ENCODE measurements at places on chromosomes 4 and X.

- DNase-seq = no peak
Observed at GRCh38 chr4:105129286-105130040, 17.2 kb upstream of the TET2 start.

DNA sequence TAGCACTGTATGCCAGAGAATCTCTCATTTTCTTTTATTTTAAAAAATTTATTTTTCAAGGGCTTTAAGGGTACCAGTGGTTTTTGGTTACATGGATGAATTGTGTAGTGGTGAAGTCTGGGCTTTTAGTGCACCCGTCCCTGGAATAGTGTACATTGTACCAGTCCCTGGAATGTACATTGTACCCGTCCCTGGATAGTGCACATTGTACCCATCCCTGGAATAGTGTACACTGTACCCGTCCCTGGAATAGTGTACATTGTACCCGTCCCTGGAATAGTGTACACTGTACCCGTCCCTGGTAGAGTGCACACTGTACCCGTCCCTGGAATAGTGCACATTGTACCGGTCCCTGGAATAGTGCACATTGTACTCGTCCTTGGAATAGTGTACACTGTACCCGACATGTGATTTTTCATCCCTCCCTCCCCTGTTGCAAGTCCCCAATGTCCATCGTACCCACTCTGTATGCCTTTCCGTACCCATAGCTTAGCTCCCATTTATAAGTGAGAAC, 56.1 kb upstream of the HELT start:
- no peak for DNase-seq

DNA sequence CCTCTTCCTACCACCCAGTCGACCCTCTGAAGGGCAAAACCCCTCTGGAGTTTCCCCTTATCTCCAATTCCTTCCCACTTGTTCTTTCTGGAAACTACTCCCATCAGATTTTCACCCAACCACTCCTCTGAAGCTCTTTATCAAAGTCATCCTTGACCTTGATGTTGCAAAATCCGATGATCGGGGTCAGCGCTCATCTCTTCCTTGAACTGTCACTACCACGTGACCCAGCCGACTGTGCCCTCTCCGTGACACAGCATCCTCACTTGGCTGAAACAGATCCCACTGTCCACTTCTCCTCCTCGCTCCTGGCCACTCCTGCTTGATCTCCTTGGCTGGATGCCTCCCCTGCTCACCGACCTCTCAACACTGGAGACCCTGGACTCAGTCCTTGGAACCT, 1.1 kb downstream of the CFAP99 start:
- no peak for DNase-seq

DNA sequence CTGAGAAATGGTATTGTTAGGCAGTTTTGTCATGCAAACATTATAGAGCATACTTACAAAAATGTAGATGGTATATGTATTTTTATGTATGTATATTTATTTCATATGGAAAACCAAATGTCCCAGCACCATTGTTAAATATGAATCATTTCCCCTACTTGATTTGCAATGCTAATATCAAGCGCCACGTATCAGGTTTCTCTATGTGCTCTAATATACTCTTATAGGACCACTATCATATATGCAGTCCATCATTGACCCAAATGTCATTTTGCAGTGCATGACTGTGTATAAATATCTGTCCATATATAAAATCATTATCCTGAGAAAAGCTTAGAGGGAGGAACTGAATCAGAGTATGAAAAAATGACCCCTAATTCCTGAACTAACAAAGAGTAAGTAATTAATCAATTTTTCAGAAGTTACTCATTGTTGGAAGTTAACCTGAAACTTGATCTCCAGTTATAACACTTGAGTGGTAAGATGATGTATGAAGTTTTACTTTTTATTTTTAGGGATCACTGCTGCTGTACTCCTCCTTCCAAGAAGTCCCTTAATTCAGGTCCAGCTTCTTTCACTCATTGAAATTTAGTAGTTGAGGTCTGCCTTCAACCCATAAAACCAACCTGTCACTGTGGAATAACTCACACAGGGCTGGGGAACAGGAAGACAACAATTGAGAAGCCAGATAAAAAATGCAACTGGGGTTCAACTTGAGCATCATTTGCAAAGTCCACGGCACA, 134.8 kb upstream of the LDB2 start:
- DNase-seq = no peak

DNA sequence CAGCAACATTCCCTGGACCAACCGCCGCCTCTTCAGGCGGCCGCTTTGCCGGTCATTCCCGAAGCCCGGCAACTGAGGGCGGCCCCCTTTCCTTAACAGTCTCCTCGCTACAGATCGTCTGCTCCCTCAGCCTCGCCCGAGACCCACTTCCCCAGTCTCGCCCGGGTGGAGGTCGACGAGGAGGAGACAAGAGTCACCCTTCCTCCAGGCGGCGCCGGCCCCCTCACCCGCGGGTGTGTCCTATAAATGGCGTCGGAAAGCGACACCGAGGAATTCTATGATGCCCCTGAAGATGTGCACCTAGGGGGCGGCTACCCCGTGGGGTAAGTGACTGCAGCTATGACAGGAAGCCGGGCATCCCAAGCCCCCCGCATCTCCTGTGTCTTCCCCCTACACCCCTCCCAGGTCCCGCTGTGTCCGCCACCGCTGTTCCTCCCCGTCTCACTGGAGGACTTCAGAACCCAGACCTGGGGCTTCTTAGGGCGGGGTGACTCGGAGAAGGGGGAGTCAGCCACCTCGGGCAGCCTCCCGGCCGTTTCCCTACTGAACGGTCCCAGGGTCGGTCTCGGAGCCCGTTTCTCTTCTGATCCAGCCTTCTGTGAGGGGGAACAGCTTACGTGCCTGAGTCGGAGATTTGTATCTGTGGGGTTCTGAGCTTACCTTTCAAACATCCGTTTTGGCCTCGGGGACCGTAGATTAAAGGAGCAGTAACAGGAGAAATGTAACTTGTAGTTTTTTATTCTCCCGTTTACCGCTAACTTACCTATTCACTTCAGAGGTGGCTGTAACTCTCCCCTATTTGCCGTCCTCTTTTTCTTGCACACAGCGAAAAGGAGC, 570 bp downstream of the WDR44 start:
- peak; percentile 53 for DNase-seq

- DNase-seq = no peak
Observed at GRCh38 chr4:1973218-1973617, 35.6 kb downstream of the NELFA start.

GRCh38 chr4:13917015-13917414, 289.5 kb upstream of the BOD1L1 start:
- no peak for DNase-seq

GRCh38 chrX:132877954-132878536, 80.4 kb downstream of the HS6ST2 start:
- DNase-seq = no peak

DNA sequence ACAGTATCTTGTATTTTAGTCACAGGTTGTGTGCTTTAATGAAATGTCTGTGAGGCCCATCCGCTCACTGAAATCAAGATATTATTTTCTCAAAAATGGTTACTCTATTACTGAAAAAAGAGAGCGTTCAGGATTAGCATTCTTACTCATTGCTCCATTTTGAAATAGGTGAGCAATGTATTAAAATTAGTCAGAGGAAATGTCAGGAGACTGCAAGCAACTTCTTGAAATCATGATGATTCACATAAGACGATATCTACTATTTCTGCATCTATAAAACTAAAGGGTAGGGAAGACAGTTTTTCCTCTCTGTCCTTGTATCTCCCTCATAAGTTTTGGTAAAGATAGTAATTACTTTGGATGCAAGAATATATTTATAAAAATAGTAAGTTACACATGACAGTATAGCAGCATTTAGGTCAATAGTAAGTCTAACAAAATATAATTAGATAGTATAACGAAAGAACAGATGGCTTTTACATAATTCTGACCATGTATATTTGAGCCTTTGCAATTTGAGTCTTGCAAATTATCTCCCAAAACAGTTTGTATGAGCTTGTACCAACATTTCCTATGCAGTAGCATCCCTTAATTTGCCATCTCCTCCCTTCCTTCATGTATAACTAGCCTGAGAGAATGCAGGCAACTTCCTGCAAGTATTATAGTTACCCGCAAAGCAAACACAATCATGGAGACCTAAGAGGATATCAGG, 937.8 kb downstream of the PCDH7 start:
- DNase-seq = no peak

GRCh38 chr4:75658876-75659275, 14.3 kb downstream of the G3BP2 start:
- DNase-seq = no peak

DNA sequence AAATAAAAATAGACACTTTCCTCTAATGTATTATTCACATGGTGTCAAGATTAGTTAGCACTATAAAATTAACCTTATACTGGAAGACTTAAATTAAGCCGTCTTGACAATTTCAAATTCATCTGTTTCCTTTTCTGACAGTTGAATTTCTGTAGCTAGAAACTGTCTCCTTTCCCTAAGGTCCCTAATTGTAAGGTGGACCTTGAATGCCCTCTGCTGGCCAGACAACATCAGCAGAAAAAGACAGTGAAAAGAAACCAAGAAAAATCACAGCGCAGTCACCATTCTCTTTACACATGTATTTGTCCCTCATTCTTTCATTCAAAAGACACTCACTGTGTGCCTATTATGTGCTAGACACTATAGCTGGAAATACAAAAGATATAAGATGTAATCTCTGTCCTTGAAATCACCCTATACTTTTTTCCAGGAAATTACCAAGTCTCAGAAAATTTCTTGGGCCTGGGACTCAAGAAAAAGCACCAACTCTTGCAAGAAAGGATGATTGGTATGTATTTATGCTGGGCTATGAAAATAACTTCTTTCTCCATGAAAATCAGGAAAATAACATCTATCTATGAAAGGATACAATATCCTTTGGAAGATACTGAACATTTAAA, 32.7 kb upstream of the AMBN start:
- peak; percentile 10 for DNase-seq

GRCh38 chrX:3076416-3076991, 35.2 kb downstream of the ARSF start:
- no peak for DNase-seq

GRCh38 chr4:171785388-171785787, 27.8 kb upstream of the GALNTL6 start:
- no peak for DNase-seq

DNA sequence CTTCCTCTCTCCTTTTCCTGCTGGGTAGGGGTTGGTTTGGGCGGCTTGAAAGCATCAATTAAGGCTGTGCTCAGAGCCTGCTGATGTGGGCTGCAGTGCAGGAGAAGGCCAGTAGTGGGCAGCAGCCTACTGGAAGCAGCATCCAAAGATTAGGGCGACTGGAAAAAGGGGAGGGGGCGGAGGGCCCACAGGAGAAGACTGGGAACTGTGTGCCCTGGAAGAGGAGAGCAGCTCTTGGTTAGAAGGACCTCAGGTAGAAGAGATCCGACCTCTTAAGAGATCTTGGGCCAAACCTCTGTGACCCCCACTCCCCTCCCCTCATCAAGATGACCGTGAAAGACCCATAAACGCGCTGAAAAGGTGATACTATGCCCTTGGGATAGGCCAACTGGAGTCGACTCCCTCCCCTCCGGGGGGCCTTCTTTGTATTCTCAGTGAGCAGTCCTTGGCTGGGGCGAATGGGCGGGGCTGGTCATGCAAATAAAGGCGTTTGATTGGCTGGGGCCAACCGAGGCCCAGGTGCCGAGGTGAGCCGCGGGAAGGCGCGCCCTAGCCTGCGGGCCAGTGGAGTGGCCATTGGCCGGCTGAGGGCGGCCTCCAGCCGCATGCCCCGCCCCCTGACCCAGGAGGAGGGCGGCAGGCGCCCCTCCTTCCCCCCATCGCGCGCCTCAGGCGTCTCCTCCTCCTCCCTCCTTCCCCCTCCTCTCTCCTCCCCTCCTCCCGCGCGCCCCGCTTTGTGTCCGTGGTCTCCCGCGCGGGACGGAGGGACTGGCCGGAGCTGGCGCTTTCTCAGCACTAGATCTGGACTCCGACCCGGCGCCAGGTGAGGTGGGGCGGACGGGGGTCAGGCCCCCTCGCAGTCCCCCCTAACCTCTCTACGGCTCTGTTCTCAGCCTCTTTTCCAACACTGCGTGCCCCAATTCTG, 10.1 kb downstream of the DLG3 start:
- DNase-seq = peak; percentile 59

DNA sequence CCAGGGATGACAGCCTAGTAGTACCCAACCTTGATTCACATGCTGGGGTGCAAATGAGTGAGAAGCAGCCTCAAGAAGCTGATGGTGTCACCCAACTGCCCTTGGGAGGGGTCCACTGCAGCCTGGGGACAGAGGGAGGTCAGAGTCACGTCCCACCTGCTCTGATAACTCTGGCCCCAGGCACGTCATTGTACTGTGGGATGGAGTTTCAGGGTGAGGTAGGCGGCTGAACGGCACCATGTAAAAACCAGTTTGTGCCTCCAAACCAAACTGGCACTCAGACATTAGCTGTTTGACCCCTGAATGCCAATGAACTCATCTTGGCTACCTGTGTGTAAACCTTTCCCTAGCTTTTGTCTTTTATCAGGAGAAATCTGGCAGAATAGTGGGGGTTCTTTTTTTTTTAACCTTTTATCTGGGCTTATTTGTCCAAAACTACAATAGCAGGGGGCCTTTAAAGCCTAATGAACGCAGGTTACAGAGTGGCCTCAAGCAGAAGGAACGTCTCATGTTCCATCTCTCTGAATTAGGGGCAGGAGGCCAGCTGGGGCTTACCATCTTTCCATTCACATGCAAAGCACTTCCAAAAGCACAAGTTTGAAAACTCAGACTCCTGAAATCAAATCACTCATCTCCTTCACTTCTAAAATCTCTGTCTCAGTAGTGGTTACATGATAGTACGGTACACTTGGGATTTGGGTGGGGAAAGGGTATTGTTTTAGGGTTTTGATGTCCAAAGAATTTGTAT, 89.4 kb downstream of the IRF2 start:
- DNase-seq = no peak

DNA sequence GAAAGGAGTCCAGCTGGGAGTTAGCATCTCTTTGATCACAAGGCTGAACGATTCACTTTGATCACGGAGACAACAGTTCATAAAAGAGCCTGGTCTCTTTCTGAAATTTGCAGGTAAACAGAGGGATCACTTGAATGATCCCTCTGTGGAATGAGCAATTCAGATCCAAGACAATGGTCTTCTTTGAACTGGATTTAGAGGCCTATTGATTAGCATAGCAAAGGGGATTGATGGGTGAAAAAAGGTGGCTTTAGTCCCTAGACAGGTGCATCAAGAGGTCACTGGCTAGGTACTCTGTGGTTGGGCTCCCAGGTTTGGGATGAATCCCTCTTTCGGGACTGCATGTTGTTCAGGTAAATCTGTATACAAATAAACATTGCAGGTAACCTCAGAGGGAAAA, 223.8 kb upstream of the TAPT1 start:
- no peak for DNase-seq

GRCh38 chrX:3407781-3408180, 61.3 kb upstream of the MXRA5 start:
- DNase-seq = no peak

- DNase-seq = no peak
Observed at GRCh38 chrX:13652287-13652793, 601 bp upstream of the TCEANC start.

DNA sequence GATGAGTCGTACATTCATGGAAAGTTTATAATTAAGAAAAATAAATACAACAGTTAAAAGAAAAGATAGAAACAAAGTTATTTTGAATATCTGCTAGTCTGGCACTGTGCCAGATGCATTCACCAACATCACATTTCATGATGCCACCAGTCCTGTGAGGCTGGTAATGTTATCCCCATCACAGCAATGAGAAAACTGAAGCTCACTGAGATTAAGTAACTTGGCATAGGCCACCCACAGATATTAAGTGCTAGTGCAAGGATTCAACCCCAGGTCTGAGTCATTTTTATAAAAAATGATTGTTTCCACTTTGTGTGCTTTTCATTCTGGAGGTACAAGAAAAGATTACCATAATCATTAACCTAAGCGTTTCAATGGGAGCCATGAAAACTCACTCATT, 65.0 kb upstream of the IL15 start:
- no peak for DNase-seq
